ENCODE measurements at places on chromosomes 11 and 22.
A peak's percentile ranks its signal among the peaks of the same experiment; 100 is the strongest.

- H3K27ac ChIP-seq: no peak overlapping the region
- DNase-seq: peak; percentile 89
Measured at GRCh38 chr22:21712751-21713427, 22.7 kb downstream of the YPEL1 start.

- peaks cover 65% of the 10 kb centered on the region for H3K4me1 ChIP-seq
- peak overlapping the region; percentile 37 for H3K27ac ChIP-seq
- DNase-seq: peak; percentile 53
- H3K4me3 ChIP-seq: no peak overlapping the region
- no peaks in the 10 kb centered on the region for H3K27me3 ChIP-seq
- H3K36me3 ChIP-seq: no peaks in the 10 kb centered on the region
Measured at GRCh38 chr11:9799886-9800285, 136.0 kb downstream of the SWAP70 start.

DNA sequence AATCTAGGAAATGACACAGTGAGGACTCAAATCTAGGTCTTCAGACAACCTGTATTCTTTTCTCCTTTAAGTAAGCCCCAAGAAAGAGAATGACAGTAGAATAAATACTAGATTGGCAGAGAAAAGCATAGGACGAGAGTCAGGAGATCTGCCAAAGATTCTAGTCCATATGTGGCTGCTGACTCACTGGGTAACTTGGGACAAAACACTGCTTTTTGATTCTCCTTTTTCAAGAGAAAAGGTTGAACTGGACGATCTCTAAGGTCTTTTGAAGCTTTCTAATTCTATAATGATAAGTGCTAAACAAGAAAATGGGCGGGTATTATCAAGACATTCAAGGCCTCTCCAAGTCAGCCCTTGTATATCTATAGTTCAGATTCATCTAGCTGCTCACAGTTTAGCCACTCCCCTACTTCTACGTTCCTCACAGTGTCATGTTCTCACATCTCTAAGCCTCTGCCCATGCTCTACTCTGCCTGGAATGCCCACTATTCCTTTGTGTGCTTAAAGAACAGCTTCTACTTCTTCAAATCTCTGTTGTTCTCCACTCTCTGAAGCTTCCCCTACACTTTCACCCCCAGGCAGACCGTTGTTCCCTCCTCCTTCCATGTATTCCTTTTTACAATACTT is 53.0 kb downstream of the RELT start:
- DNase-seq: peak; percentile 80
- H3K27me3 ChIP-seq: no peaks in the 10 kb centered on the region
- H3K4me1 ChIP-seq: peaks cover 27% of the 10 kb centered on the region
- no peak overlapping the region for H3K4me3 ChIP-seq

DNA sequence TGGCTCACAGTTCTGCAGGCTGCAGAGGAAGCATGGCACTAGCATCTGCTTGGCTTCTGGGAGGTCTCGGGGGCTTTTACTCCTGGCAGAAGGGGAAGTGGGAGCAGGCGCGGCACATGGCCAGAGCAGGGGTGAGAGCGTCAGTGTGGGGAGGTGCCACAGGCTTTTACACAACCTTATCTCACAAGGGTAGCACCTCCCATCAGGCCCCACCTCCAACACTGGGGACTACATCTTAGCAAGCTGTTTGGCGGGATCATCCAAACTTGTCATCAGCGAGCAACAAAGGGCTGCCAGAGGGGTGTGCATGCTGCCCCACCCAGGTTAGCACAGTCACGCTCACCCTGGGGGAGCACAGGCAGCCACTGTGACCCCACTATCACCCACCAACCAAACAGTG is 18.9 kb upstream of the YPEL1 start:
- peaks cover 25% of the 10 kb centered on the region for H3K4me1 ChIP-seq
- H3K27me3 ChIP-seq: no peaks in the 10 kb centered on the region
- H3K27ac ChIP-seq: peak overlapping the region; percentile 93
- DNase-seq: peak; percentile 44
- H3K36me3 ChIP-seq: no peaks in the 10 kb centered on the region

- H3K4me3 ChIP-seq: no peak overlapping the region
- no peak for DNase-seq
- H3K36me3 ChIP-seq: no peaks in the 10 kb centered on the region
- no peak overlapping the region for H3K27ac ChIP-seq
- no peaks in the 10 kb centered on the region for H3K27me3 ChIP-seq
Measured at GRCh38 chr11:60870276-60870675, 2.9 kb downstream of the ZP1 start.

DNA sequence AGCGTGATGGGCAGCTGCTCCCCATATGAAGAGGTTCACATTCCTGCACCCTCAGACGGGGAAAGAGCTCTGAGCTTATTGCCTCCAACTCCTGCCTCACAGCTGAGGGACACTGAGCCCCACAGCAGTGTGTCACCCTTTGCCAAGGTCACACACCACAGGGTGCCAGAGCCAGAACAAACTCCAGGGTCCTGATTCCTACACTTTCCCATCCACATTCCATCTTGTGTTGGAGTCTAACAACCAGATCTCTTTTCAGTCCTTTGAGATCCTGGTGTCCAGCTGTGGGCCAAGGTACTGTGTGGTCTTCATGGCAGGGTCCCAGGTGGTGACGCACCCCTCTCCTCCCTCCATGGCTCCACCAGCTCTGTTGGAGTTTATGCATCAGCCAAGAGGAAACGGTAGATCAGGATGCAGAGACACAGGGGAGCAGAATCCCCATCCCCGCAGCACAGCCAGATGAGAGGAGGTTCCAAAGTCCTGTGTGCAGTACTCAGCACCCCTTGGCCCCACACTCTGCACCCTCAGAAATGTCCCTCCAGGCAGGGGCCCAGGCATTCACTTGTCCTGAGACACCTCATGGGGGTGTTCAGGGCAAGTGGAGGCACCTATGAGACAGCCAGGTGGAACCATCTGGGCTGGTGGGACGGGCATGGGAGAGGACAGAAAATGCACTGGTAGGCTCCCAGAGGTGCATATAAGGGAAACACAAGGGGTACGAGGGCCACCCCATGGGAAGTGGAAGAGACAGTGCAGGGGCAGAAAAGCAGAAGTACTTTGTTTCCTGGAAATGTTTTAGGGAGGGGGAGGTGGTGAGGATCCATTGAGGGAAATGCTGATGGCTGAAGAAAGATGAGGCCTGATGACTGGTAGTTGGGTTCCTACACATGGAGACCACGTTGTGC is 32.6 kb upstream of the GNAZ start:
- no peaks in the 10 kb centered on the region for H3K36me3 ChIP-seq
- peaks cover 6% of the 10 kb centered on the region for H3K27me3 ChIP-seq

DNA sequence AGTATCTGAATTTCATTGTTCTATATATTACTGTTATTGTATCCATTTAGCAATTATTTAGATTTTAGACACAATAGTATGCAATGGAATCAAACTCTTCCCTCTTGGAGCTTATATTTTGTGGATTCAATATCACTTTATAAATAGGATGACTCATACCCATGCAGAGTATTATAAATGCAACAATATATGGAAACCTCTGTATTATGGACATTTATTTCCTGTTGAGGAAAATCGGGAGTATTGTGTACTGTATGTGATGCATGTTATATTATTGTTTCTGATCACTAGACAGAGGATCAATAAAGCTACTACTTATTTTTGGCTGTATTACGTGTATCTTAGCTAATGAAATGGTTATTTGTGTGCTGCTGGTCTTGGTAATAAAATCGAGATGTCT is 770 bp downstream of the METTL15 start:
- DNase-seq: peak; percentile 63
- no peaks in the 10 kb centered on the region for H3K36me3 ChIP-seq
- peaks cover 55% of the 10 kb centered on the region for H3K4me1 ChIP-seq
- H3K27ac ChIP-seq: peak overlapping the region; percentile 97
- no peaks in the 10 kb centered on the region for H3K27me3 ChIP-seq

DNA sequence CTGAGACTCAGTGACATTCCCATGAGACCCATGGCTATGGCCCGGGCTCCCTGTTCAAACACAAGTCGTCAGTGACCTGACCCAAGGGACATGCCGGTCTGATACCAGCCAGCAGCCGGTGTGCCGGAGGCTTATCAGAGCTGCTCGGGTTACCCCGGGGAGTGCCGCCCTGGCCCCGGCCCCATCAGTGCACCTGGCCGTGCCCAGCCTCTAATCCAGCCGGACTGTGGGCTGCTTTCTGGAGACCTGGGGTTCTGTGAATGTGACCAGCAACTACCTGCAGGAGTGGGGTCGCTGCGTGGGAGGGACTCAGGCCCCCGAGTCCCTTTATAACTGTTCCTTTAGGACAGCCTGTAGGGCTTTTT is 52.7 kb downstream of the LINC01488 start:
- H3K27ac ChIP-seq: no peak overlapping the region
- no peak for DNase-seq
- H3K4me3 ChIP-seq: no peak overlapping the region
- H3K27me3 ChIP-seq: no peaks in the 10 kb centered on the region

GRCh38 chr11:67265633-67266448 is 432 bp upstream of the GRK2 start:
- peak overlapping the region; percentile 69 for H3K4me3 ChIP-seq
- no peaks in the 10 kb centered on the region for H3K36me3 ChIP-seq
- peaks cover 33% of the 10 kb centered on the region for H3K4me1 ChIP-seq
- H3K27me3 ChIP-seq: no peaks in the 10 kb centered on the region

GRCh38 chr11:82701847-82702520 is 31.7 kb downstream of the FAM181B start:
- H3K4me1 ChIP-seq: no peaks in the 10 kb centered on the region
- DNase-seq: peak; percentile 50
- H3K4me3 ChIP-seq: no peak overlapping the region

DNA sequence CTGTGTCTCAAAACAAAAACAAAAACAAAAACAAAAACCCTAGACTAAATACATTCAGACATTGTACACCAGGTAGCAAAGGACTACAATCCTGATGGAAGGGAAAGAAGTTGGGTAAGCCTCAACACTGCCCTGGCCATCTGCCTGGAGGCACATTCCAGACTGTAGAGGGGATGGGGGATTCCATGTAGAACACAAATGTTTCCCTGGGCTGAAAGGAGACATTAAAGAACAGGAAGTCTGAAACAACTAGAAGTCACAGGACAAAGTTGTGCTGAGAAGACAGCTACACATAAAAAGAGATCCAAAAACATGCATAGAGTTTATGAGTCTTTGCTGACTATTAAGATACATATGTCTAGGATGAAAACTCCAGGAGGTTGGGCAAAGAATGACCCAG is 83.9 kb downstream of the RRAS2 start:
- H3K4me1 ChIP-seq: peaks cover 16% of the 10 kb centered on the region
- H3K27me3 ChIP-seq: no peaks in the 10 kb centered on the region
- no peak overlapping the region for H3K4me3 ChIP-seq

DNA sequence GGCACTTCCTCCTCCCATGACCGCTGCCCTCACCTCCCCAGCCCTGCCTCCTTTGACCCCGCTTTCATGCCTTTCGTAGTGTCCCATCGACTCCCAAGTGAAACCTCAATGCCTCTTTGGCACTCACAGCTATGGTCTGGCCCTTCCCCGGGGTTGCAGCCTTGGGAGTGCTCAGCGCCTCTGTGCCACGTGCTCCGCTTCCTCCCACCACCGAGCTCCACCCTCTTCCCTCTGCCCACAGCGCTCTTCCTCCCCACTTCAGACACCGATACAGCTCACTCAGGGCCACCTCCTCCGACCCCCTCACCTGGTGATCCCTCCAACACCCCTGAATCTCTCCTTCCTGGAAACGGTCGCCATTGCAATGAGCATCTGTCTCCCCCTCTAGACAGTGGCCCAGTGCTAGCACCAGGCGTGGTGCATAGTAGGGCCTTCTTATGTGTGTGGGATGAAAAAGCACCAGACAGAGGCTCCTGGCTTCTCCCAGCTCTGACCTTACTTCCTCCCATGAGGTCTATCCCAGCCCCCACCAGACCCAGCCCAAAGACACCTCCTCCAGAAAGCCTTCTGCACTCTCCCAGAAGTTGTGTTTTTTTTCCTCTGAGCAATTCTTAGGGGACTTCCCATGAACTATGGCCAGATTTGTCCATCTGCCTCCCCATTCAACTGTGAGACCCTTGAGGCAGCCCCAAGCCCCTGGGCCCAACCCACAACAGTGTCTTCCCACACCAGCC is 16.4 kb upstream of the SCGB1A1 start:
- peak; percentile 57 for DNase-seq
- no peaks in the 10 kb centered on the region for H3K36me3 ChIP-seq
- peaks cover 49% of the 10 kb centered on the region for H3K4me1 ChIP-seq
- no peaks in the 10 kb centered on the region for H3K27me3 ChIP-seq
- H3K27ac ChIP-seq: peak overlapping the region; percentile 33
- peak overlapping the region; percentile 20 for H3K4me3 ChIP-seq

DNA sequence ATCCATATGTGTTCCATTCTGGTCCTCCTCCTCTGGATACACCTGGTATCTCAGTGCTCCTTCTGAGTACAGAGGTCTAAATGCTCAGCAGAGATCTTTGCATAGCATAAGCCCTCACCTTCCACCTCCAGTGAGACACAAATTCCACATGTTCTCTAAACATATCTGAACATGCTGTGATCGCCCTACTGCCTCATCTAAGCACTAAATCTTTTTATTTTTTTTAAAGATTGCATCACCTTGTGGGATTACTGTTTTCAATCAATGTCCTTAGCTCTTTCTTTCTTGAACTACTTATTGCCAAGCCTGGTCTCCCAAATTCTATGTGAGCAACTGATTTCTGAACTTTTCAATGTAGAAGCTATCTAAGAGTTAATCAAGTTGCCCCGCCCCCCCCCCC is 113.4 kb downstream of the TRPC6 start:
- no peaks in the 10 kb centered on the region for H3K27me3 ChIP-seq
- no peaks in the 10 kb centered on the region for H3K36me3 ChIP-seq
- peak; percentile 5 for DNase-seq
- H3K4me3 ChIP-seq: no peak overlapping the region
- no peak overlapping the region for H3K27ac ChIP-seq

DNA sequence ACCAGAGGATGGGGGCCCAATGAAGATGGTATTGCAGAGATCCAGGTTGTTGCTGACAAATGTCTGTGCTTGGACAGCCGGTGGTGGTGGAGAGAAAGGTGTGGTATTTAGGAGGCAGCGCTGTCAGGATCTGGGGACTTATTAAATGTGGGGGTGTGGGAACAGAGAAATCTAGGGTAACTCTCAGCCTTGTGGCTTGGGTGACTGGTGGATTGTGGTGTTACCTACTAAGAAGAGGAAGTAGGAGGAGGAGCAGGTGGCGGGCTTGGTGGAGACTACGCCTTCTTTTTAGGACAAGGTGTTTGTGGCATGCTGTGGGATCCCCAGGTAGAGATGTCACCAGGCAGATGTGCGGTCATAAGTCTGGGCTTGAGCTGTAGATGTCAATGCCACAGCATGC is 144.0 kb downstream of the GRIK4 start:
- no peak for DNase-seq
- H3K4me1 ChIP-seq: no peaks in the 10 kb centered on the region
- no peaks in the 10 kb centered on the region for H3K36me3 ChIP-seq
- H3K4me3 ChIP-seq: no peak overlapping the region
- no peak overlapping the region for H3K27ac ChIP-seq

GRCh38 chr11:110762590-110762989 is 50.4 kb upstream of the ARHGAP20 start:
- H3K4me1 ChIP-seq: peaks cover 31% of the 10 kb centered on the region
- H3K4me3 ChIP-seq: no peak overlapping the region
- DNase-seq: peak; percentile 67
- no peaks in the 10 kb centered on the region for H3K27me3 ChIP-seq
- no peaks in the 10 kb centered on the region for H3K36me3 ChIP-seq
- peak overlapping the region; percentile 37 for H3K27ac ChIP-seq

Measured in GM23248 (cell line).